Foreskin keratinocyte (primary cell): ENCODE measurements at places on chromosomes 2 and 18. TPM values are rescaled to one million over a fixed set of nuclear protein-coding genes. Genes with fewer than 3 reads are reported as not detected.

DNA sequence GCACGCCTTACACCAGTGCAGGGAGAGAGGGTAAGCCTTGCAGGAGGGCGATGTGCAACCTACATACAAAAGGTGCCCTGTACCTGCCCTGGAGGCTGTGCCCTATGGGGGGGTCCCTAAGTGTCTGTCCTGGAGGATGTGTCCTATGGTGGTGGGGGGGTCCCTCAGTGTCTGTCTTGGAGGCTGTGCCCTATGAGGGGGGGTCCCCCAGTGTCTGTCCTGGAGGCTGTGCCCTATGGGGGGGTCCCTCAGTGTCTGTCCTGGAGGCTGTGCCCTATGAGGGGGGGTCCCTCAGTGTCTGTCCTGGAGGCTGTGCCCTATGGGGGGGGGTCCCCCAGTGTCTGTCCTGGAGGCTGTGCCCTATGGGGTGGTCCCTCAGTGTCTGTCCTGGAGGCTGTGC, 216.6 kb downstream of the HDAC4 start:
- no peak for DNase-seq

DNA sequence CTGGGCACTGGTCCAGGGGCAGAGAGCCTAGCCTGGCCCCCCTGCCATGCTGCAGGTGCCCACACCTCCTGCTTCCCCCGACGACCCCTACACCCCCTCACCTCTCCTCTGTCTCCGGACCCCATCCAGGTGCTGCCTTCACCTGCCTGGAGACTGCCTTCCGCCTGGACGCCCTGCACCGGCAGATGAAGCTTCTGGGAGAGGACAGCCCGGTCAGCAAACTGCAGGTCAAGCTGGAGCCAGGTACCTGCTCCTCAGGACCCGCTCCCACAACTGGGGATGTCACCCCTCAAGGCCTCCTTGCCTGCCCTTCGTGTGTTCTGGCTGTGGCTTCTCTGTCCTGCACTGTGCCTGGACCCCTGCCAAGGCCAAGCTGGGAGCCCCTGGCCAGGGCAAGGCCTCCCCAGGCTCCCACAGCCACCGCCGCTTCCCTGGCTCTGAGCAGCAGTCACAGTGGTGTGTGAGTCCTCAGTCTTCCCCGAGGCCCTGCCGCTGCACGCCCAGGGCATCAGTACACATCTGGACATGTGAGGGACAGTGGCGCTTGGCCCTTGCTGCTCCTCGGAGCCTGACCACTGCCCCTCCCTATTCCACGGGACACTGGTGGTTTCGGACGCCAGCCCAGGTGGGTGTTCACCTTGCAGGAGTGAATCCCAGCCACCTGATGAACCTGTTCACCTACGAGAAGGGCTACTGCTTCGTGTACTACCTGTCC, 6.3 kb downstream of the RNPEPL1 start:
- no peak for DNase-seq

DNA sequence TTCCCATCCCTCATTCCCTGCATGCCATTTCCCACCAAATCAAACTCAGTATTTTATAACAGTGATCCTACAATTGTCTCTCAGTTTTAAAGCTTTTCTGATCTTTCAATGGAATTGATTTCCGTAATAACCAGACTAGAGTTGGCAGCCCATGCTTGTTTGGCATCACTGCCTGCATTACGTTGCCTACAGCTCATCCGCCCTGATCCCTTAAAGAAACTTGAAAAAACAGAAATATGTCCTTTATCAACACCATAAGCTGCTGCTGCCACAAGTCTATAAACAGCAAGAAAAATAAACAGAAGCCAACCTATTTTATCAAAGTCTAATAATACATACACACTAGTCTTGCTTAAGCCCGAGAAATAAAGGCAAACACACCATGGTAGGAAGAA, 331.0 kb downstream of the METTL4 start:
- DNase-seq = no peak

- DNase-seq = no peak
These were observed 208.2 kb downstream of the CCDC178 start for GRCh38 chr18:33232318-33232626.

DNA sequence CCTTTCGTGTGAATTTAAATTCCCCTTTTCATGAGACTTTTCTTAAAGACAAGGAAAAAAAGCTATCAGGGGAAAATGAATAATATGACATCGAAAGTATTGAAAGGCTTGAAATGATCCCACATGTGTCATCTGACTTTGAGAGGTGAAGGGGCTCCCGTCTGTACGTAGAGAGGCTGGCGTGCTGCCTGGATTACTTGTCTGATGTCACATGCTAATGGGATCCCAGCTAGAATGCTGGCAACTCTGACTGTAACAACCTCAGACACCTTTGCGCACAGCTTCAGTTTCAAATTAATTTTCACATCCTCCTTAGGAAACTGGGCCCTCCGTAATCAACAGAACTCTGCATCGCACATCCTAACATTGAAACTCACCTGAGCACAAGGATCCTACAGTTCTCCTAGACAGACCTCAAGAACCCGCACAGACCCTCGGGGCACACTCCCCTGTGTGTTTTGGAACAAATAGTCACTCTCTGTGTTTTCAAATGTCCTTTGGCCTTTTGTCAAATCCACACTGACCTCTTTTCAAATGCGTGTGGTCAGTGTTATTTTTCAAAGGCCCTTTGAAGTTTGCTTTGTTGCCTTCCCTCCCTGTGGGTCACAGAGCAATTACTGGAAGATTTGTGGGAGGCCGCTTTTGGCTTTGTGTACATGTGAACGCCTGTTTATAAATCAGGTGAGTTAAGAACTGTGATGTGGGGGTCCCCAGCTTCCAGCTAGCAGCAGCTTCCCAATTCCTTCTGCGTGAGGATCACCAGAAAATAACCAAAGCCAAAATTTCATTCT, 65.9 kb downstream of the IL1R2 start:
- no peak for DNase-seq

The SLC16A14 gene
- 0.81 and 0.92 TPM in 2 replicates for total RNA-seq

DNA sequence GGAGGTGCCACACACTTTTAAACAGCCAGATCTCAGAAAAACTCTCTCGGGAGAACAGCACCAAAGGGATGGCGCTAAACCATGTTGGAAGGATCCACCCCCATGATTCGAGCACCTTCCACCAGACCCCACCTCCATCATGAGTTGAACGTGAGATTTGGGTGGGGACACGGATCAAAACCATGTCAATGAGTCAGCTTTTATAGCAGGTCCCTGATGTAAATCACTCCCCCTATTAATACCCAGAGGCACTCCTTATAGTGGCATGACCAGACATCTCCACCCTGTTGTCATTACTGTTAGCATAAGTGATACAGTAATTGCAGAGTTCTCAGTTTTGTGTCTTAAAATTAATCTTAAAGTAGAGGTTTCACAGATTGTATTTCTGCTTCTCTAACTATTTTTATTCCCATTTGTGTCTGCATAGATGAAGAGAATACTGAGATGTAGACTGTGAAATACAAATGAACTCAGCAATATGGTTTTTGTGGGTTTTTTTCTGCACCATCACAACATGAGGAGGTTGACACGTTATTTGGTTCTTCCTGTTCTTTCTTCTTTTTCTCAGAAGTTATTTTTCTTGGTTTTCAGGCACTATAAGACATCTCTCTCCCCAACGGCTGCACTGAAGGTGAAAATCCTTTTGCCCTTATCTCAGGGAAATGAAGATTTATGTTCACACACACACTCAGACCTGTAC, 218.2 kb downstream of the ARL4C start:
- no peak for DNase-seq

- DNase-seq = no peak
These were observed 59.0 kb downstream of the MOGAT1 start for GRCh38 chr2:222730366-222730999.

The TLX2 gene
- total RNA-seq = 0.10 TPM in 1 of 2 replicates, not detected in the other

The XIRP2 gene
- total RNA-seq = not detected in 2 replicates

The SMC6 gene
- total RNA-seq = 35.6 and 37.0 TPM in 2 replicates

The VRK2 gene
- total RNA-seq = 30.1 and 34.1 TPM in 2 replicates

- no peak for DNase-seq
These were observed 329.5 kb upstream of the SYT4 start for GRCh38 chr18:43606795-43607194.

DNA sequence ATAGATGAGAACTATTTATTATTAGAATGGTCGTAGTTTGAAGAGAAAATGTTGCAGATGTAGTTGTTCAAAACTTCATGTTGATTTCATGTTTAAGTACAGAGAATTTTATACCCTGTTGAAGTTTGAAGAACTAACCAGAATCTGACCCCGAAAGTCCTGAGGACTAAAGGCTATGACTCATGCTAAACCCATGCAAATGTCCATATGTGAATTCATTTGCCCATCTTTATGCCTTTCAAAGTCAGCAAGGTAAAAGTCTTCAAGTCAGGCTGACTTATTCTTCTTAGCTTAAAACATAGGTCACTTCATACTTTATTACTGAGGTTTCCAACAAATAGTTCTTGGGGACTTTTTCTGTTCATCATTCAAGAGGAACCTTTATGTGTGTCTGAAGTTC, 185.5 kb downstream of the CCDC85A start:
- no peak for DNase-seq

The ASB18 gene
- not detected in 2 replicates for total RNA-seq

DNA sequence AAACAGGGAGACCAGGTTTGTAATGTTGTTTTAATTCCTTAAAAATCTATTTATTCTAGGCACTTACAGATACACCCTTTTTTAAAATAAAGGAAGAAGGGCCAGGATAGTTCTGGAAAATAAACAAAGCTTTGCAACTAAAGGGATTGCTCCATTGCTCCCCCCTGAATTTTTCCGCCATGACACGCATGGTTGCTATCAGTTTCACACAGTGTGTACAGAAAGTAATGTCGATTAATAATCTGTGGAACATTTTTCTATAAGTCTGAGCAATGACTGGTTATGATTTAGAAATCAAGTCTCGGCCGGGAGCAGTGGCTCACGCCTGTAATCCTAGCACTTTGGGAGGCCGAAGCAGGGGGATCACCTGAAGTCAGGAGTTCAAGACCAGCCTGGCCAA, 90.8 kb downstream of the GAREM1 start:
- DNase-seq = no peak

DNA sequence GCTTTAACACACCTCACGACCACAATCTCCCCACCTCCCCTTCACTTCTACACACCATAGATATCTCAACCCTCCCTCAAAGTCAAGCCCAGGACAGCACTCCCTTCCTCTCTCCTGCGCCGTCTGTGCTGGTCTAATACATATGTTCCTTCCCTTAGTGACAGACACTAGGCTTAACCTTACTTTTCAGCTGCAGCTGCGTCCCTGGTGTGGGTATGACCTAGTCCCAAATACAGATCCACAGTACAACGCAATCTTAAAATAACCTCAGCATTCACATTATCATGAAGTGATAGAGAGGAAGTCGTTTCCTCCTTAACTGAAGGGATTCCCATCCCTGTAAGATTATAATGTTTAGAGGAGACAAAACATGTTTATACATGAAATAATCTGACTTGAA, 192.7 kb upstream of the TANK start:
- DNase-seq = no peak

GRCh38 chr2:27888790-27889189, 1.4 kb downstream of the RBKS start:
- no peak for DNase-seq

- DNase-seq = no peak
These were observed 79.2 kb upstream of the CDH2 start for GRCh38 chr18:28256166-28256565.

DNA sequence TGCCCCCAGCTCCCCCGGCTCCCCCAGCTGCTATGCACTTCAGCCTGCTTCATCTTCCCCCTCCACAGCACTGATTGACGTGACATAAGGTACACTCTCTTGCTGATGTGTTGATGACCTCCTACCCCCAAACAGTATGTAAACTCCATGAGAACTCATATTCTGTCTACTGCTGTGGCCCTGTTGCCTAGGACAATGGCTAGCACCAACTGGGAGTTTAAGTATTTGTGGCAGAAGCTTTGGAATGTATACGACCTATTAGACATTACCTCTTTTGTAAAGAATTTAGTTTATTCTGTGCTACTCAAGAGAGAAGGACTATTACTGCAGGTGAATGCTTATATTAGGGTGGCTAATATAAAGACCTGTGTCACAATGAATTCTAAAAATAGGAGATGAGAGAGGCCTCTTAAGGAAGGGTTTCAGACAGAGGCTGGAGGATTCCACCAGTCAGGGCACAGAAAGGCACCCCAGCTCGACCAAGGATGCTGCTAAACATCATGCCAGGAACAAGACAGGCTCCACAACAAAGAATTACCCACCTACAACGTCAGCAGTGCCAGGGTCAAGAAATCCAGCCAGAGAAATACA, 60.6 kb downstream of the CABYR start:
- DNase-seq = no peak

The C1GALT1C1L gene
- total RNA-seq = 0.11 TPM in 1 of 2 replicates, not detected in the other

GRCh38 chr18:48866028-48866733, 84.6 kb downstream of the SMAD7 start:
- DNase-seq = no peak

DNA sequence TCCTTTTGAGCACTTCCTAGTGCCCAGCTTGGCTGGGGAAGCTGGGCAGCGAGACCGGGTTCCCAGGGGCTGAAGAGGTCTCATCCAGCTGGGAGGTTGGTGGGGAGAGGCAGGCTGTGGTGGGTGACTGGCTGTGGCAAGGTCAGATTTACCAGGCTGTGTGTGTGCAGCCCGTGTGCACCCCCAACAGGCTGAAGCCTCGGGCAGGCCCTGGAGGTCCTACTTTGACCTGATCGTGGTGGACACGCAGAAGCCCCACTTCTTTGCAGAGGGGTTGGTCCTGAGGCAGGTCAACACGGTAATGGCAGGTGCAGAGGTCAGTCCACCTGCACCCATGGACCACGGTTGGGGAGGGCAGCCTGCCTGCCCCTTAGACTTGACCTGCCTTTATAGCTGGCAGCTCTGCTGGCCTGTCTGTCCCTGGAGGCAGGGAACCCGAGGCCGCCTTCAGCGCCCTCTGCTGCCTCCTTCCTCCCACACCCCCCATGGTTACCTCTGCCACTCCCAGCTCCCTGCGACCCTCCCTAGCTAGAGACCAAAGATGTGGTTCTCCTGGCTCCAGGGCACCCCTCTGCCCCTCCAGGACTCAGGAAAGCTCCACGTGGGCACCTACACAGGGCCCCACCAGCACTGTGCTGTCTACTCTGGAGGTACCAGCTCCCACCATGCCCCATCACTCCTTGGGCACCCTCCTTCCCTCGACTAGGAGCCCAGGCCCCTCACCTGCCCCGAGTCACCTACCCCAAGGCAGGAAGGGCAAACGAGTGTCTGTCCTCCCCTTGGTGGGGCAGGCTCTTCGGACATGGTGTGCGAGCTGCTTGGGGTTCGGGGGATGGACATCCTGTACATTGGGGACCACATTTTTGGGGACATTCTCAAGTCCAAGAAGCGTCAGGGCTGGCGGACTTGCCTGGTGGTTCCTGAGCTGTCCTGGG, 4.0 kb downstream of the NT5DC4 start:
- no peak for DNase-seq

The DSG2 gene
- total RNA-seq = 142 and 144 TPM in 2 replicates

The SMYD5 gene
- 35.2 and 35.9 TPM in 2 replicates for total RNA-seq

DNA sequence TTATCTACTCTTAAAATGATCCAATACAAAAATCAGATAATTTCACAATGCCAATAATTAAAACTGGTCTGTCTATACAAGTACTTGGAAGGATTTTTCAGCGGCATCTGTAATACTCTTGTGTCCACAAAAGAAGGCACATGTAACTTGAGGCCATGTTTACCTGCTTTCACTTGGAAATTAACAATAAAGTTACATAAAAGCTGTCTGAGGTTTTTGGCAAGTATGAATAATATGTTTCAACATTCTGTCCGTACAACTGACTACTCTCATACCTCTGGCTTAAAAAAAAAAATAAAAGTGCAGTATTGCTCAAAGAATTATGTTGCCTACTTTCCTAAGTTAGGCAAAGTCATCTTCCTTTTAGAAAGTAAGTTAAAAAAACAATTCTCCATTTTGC, 253.6 kb downstream of the NBAS start:
- DNase-seq = no peak
